Activated T-helper 9 cell treated with anti-CD3 and anti-CD28 coated beads, Interleukin-2, amount 50 U/mL, for 16 hours (primary cell): ENCODE measurements at places on chromosomes 3 and 15.

- no peak for DNase-seq
These were observed 34.6 kb downstream of the CD200R1L start for GRCh38 chr3:112811917-112812660.

DNA sequence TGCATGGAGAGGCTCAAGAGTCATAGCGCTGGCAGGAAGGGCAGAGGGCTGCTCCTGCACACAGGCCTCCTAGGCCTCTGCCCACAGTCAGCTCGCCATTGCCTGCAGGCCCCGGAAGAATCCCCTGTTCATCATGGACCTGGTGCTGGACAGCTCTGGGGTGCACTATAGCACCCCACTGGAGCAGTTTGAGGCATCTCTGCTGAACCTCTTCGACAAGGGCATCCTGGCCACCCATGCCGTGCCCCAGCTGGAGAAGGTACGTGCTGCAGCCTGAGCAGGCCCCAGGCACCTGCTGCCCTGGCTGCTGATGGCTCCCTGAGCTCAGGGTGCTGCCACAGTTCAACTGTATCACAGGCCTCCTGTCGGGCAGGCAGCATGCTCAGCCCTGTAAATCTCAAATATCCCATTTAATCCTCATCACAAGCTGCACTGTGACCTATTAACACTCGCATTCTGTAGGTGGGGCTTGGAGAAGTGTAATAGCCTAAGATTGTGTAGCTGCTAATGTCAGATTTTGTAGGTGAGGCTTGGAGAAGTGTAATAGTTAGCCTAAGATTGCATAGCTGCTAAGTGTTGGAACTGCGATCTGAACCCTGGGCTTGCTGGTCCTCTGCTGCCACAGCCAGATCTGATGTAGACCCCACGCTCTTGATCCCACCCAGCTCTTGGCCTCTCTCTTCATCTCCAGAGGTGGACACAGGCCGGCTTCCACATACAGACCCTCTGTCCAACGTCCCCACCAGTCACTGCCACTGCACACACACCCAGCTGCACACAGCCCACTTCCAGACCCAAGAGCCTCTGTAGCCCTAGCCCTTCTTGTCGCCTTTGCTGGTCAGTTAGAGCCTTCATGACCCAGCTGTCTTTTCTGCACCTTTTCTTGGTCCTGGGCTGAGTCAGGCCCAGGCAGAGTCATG, 31.9 kb downstream of the DNAH1 start:
- no peak for DNase-seq

DNA sequence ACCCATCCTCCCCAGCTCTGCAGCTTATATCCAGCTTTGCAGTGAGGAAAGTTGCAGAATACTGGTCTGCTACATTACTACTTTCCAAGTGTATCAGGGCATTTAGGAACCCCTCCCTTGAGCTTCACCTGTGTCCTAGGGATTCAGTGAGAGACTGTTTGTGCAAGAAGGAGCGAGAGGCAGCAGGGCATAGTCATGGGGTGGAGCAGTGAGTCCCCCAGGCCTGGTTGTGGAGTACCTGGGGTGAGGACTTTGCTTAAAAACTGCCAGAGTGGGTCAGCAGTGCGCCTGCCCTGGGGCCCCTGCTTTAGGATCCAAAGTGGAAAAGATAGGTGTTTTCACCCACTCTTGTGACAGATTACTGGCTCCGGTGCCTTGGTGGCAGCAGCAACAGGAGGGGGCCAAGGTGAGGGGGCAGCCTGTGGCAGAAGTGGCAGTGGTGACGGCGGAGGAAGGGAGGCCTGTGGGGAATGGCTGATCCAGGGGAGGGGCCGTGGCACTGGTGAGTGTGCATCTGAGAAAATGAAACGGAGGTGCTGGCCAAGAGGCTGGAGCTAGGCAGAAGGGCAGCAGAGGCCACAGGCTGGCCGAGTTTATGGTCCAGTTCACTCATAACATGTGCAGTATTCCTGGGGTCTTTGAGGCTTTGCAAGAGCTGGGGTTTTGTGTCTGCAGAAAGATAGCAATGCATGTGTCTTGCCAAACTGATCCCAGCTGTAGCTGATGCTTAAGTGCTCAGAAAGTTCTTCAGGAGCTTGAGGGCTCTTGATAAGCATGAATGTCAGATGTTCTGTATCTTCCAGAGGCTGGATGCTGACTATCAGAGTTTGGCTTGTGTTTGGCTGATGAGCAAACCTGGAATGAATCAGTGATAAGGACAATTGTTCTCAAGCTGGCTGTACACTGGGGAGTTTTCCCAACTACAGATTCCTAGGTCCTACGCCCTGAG, 43.4 kb downstream of the GOLGA6A start:
- DNase-seq, result no peak

- DNase-seq, result no peak
These were observed 60.4 kb upstream of the CD96 start for GRCh38 chr3:111481551-111481950.

GRCh38 chr3:99721633-99722007, 83.2 kb downstream of the COL8A1 start:
- no peak for DNase-seq

DNA sequence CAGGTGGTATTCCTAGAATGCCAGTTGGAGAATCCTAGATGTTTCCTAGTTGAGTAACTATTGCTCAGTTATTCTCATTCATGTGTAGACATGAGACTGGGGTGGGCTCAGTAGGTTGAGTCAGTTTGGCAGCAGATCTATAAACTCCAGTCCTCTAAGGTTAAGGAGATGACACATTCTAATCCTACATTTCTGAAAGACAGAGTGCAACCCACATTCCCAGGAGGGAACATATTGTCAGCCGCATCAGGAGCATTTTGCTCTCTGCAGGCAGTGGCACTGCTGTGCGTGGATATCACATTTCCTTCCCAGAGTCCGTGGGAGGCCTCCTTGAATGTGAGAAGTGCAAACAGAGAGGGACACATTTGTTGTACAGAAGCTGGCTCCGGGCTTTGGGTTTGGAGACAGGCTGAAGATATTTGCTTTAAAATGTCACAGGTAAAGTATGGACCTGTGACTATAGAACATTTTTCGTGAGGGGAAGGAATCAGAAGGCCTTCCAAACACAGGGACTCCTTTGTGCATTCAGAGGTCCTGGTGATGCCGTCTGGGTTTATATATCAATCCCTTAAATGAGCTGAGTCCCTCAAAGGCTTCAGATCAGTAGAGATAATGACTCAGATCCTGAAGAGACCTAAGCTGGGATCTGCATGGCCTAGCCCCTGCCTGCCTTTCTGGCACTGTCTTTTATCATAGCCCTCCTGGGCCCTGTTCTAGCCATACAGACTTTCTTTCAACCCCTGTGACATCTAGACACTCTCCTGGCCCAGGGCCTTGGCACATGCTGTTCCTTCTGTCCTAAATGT, 156.5 kb downstream of the CADPS start:
- DNase-seq, result no peak

DNA sequence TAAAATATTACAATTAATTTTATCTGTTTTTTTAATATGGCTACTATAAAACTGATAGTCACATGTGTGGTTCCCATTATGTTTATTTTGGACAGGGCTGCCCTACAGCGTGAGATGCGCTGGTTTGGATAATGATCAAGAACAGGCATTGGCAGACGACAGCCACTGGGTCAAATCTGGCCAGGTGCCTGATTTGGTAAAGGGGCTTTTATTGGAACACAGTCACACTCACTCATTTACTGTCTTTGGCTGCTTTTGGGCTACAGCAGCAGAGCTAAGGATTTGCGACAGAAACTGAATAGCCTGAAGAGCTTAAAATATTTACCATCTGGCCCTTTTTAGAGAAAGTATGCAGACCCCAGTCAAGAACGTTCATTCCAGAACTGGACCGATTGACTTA, 724.2 kb upstream of the CFAP20DC start:
- no peak for DNase-seq

GRCh38 chr3:78992400-78992799, 775.4 kb downstream of the ROBO1 start:
- no peak for DNase-seq

GRCh38 chr3:151410891-151411559, 26.5 kb upstream of the P2RY12 start:
- DNase-seq, result no peak

- DNase-seq, result no peak
These were observed 17.4 kb upstream of the RPUSD3 start for GRCh38 chr3:9861201-9861600.

GRCh38 chr3:170330366-170330765, 27.1 kb upstream of the SKIL start:
- DNase-seq, result no peak

DNA sequence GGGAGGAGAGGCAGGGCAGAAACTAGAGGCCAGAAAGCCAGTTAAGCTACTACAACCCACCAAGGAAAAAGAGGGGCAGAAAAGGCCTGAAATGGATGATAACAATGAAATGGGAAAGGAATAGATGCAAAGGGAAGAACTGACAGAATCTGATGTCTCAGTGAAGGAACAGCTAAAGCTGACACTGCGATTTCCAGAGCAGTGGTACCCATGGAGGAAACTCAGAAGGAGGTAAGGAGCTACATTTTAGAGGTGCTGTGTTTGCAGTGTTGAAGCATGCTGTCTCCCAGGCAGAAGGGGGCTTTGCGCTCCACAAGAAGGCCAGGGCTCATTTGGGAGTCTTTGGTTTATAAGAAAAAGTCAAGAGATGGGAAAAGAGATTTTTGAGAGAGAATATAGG, 38.0 kb downstream of the ZBTB38 start:
- no peak for DNase-seq

- no peak for DNase-seq
These were observed 15.9 kb upstream of the FOXP1 start for GRCh38 chr3:71599416-71599815.

DNA sequence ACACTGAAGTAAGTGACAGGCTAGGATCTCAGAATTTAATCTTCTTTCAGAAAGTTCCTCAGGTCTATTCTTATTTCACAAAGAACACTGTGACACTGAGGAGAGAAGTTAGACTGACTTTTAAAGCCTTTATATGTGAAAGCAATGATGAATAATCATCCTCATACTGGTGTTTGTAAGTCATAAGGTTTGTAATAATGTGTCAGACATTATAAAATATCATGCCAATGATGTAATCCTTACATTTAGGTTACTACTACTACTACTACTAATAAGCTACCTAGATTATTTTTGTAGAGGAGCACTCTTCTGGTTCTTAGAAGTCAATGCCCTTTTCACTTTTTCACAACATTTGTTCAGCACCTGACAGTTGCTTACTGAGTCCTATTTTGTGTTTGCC, 33.4 kb downstream of the FANCD2OS start:
- no peak for DNase-seq

- DNase-seq, result no peak
These were observed 7.2 kb upstream of the TIMP4 start for GRCh38 chr3:12165909-12166308.

DNA sequence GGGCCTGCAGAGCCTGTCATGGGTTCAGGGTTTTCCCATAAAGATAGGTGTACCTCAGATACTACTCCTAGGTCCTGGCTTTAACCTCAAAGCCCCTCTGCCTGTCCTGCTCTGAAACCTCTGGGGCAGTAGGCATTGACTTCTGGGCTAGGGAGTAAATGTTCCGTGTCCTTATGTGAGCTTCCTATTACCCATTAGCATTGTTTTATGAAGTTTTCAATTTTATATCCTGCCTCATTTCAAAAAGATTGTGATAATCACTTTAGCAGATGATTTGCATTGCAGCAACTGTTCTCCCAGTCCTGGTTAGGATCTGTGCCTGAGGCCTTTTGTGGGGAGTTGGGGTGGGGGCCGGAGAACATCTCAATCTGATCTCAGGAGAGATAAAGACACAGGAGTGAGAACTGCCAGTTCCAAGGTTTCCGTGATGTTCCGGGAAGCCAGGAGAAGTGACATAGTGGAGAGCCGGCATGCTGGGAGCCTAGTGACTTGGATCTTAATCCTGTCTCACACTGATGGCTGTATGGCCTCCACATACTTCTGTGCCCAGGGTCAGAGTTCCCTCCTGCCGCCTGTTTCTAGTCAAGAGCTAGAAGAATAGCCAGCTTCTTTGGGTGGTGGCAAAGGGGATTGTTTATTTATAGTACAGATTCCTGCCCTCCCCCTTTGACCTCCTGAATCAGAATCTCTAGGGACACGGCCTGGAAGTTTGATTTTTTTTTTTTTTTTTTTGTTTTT, 10.6 kb downstream of the TPM1 start:
- DNase-seq, result no peak

DNA sequence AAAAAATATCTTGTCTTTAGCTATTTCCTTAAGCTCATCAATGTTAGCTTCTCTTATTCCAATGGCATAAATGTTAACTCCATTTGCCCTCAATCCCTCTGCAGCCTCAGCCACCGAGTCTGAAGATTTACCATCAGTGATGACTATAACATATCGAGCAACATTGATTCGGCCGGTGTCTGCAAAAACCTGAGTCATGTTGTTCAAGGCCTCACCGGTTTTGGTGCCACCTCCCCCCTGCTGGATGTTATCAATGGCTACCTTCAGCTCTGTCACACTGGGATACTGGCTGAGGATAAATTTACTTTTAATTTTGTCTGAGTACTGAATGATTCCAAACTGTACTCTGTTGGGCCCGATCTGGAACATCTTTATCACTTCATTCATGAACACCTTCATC, 41.0 kb upstream of the CAPN7 start:
- DNase-seq, result no peak

- DNase-seq, result no peak
These were observed 22.6 kb downstream of the ADAM10 start for GRCh38 chr15:58726867-58727266.

- no peak for DNase-seq
These were observed 1.3 kb downstream of the FRMD5 start for GRCh38 chr15:44193651-44194322.

DNA sequence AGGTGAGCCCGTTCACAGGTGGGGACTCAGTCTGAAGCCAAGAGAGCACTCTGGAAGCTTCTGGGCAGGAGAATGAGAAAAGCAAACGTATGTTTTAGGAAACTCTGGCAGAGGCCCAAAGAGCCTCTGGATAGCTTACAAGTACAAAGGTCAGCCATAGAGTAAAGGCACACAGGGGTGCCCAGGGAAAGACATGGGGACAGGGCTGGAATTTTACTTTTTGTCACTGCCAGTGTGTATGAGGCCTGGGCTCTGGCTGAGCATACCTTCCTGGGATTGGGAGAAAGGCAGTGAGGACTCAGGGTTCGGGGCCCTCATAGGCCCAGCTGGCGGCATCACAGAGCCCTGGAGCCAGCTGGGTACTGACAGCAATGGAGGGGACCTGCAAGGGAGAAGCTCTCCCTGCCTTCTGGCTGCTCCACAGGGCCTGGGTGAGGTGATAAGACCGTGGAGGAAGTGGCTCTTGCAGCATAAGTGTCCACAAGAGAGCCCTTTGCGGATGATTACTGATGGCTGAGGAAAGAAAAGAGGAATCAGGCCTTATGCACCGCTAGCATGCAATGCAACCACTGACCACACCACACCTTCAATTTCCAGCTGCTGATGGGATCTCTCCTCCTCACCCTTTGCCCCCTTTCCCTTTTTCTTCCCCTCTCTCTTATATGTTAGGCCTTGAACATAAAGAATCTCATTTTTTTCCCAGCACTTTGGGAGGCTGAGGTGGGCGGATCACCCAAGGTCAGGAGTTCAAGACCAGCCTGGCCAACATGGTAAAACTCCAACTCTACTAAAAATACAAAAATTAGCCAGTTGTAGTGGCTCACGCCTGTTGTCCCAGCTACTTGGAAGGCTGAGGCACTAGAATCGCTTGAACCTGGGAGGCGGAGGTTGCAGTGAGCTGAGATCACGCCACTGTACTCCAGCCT, 25.1 kb upstream of the BCL2L10 start:
- no peak for DNase-seq

- DNase-seq, result no peak
These were observed 2.2 kb upstream of the RASL12 start for GRCh38 chr15:65069779-65070546.
